ENCODE measurements at places on chromosomes 11 and 22. TPM values are rescaled to one million over a fixed set of nuclear protein-coding genes. Genes with fewer than 3 reads are reported as not detected.

- no peak for DNase-seq
These were observed 59.1 kb downstream of the KCNC1 start for GRCh38 chr11:17793642-17794170.

OR6T1 gene
- total RNA-seq: not detected

GRCh38 chr11:111840143-111840542 lies 31.2 kb downstream of the ALG9 start:
- no peak for DNase-seq

- DNase-seq: peak; percentile 38
These were observed 22.0 kb upstream of the MYRF start for GRCh38 chr11:61730240-61730994.

METTL15 gene
- 27.5 TPM for total RNA-seq

Measured in thyroid gland (tissue), 4 donors.